ENCODE measurements at places on chromosomes 3 and 15. TPM values are rescaled to one million over a fixed set of nuclear protein-coding genes. Genes with fewer than 3 reads are reported as not detected.

The GOLGA6L9 gene
- polyA plus RNA-seq, result 48.5 TPM

The CALML4 gene
- 11.2 TPM for polyA plus RNA-seq

The FGD5 gene
- polyA plus RNA-seq, result 1.7 TPM

The CHL1 gene
- 2.3 TPM for polyA plus RNA-seq

The SLC51A gene
- 0.69 TPM for polyA plus RNA-seq

The ZNF662 gene
- polyA plus RNA-seq, result 2.5 TPM

The RASL12 gene
- polyA plus RNA-seq, result 2.6 TPM

The CTXN2 gene
- not detected for polyA plus RNA-seq

The PLCB2 gene
- 7.3 TPM for polyA plus RNA-seq

The OSTN gene
- not detected for polyA plus RNA-seq

The LARP6 gene
- 6.5 TPM for polyA plus RNA-seq

The SLC9C1 gene
- not detected for polyA plus RNA-seq

The SEC22C gene
- polyA plus RNA-seq, result 5.0 TPM

The C15orf62 gene
- polyA plus RNA-seq, result 21.3 TPM

The ACTC1 gene
- polyA plus RNA-seq, result 0.53 TPM

The PIGZ gene
- polyA plus RNA-seq, result 3.6 TPM

The COX5A gene
- 196 TPM for polyA plus RNA-seq

The TAGLN3 gene
- 0.02 TPM for polyA plus RNA-seq
